ENCODE measurements at places on chromosomes 13 and 19. TPM values are rescaled to one million over a fixed set of nuclear protein-coding genes. Genes with fewer than 3 reads are reported as not detected.

The LRRC63 gene
- not detected for total RNA-seq

The SIGLEC7 gene
- under 0.01 TPM for total RNA-seq

The CEACAM8 gene
- total RNA-seq, result not detected

The LACC1 gene
- total RNA-seq, result 5.8 TPM

The HCN2 gene
- total RNA-seq, result 0.76 TPM

The FCGBP gene
- under 0.01 TPM for total RNA-seq

The EMC10 gene
- total RNA-seq, result 54.0 TPM

The NDFIP2 gene
- 18.2 TPM for total RNA-seq

The SIGLEC8 gene
- not detected for total RNA-seq

The KCNN1 gene
- total RNA-seq, result 0.25 TPM

The PCDH17 gene
- 1.1 TPM for total RNA-seq

The KCTD15 gene
- 50.7 TPM for total RNA-seq

The ZNF544 gene
- 47.8 TPM for total RNA-seq

The NDUFA13 gene
- total RNA-seq, result 221 TPM

The RPL36 gene
- total RNA-seq, result 761 TPM

The ADGRE3 gene
- total RNA-seq, result not detected

The PLIN4 gene
- total RNA-seq, result 0.64 TPM

The LHB gene
- 0.89 TPM for total RNA-seq

The SUGT1 gene
- total RNA-seq, result 26.3 TPM

The FBXL12 gene
- 6.3 TPM for total RNA-seq

The RFPL4A gene
- total RNA-seq, result 3.4 TPM

The SIPA1L3 gene
- 14.9 TPM for total RNA-seq

The SHISA2 gene
- 1.8 TPM for total RNA-seq

The GDF15 gene
- 74.8 TPM for total RNA-seq

The PLPPR3 gene
- total RNA-seq, result 0.38 TPM

The ZNF491 gene
- total RNA-seq, result 1.5 TPM

The CD37 gene
- not detected for total RNA-seq

The PLEKHJ1 gene
- 72.7 TPM for total RNA-seq

The ABCC4 gene
- total RNA-seq, result 5.4 TPM

The ZFR2 gene
- 0.13 TPM for total RNA-seq

The PODNL1 gene
- 0.25 TPM for total RNA-seq

The EPSTI1 gene
- 2.3 TPM for total RNA-seq

The AMER2 gene
- total RNA-seq, result not detected

The RYR1 gene
- not detected for total RNA-seq

The LSR gene
- 0.25 TPM for total RNA-seq

The ZNF541 gene
- total RNA-seq, result 0.39 TPM

The NLRP11 gene
- total RNA-seq, result under 0.01 TPM

The COX7A1 gene
- total RNA-seq, result 32.7 TPM

The PPM1N gene
- 1.0 TPM for total RNA-seq

The XRCC1 gene
- 17.1 TPM for total RNA-seq

The EDNRB gene
- 86.3 TPM for total RNA-seq

The SEMA6B gene
- 69.4 TPM for total RNA-seq

The DNAJC15 gene
- total RNA-seq, result 17.5 TPM

The RUBCNL gene
- 0.13 TPM for total RNA-seq

The KCTD12 gene
- 301 TPM for total RNA-seq

The PROZ gene
- total RNA-seq, result not detected

The SMIM44 gene
- total RNA-seq, result not detected

The ZNF723 gene
- not detected for total RNA-seq

The CGB3 gene
- total RNA-seq, result not detected

The KXD1 gene
- total RNA-seq, result 54.6 TPM

The ZNF540 gene
- 0.51 TPM for total RNA-seq
